ENCODE measurements at places on chromosomes 7 and 10. TPM values are rescaled to one million over a fixed set of nuclear protein-coding genes. Genes with fewer than 3 reads are reported as not detected.
A peak's percentile ranks its signal among the peaks of the same experiment; 100 is the strongest.

- no peaks in the 10 kb centered on the region for H3K4me1 ChIP-seq
- H3K4me3 ChIP-seq = no peak overlapping the region
- H3K27me3 ChIP-seq = no peaks in the 10 kb centered on the region
- H3K36me3 ChIP-seq = no peaks in the 10 kb centered on the region
- H3K27ac ChIP-seq = no peak overlapping the region
Observed at GRCh38 chr7:2325162-2325561, 10.9 kb upstream of the SNX8 start.

DNA sequence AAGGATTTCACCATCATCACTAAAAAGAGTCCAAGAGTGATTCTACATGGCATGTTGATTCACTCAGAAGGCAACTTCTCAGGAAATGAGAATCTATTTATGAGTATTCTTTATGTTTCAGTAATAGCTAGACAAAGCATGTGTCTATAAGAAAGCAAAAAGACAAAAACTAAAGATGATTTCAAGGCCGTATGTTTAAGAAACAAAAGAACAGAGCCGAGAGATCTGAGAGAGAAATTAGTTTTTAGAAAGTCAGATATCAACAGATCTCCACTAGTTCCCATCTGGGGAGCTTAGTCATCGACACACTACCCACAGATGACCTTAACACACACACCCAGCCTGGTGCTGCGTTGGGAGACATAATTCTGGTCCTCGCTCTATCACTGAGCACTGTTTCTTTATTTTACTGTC, 21.0 kb downstream of the PIP4K2A start:
- no peaks in the 10 kb centered on the region for H3K4me1 ChIP-seq
- no peaks in the 10 kb centered on the region for H3K36me3 ChIP-seq
- no peak overlapping the region for H3K27ac ChIP-seq
- no peak for DNase-seq
- no peak overlapping the region for H3K4me3 ChIP-seq

ZPBP gene
- total RNA-seq = not detected

MSMB gene
- not detected for total RNA-seq

- H3K27ac ChIP-seq = no peak overlapping the region
- H3K4me3 ChIP-seq = no peak overlapping the region
- H3K4me1 ChIP-seq = no peaks in the 10 kb centered on the region
- H3K36me3 ChIP-seq = no peaks in the 10 kb centered on the region
- H3K27me3 ChIP-seq = no peaks in the 10 kb centered on the region
Observed at GRCh38 chr10:131216681-131217230, 94.8 kb downstream of the TCERG1L start.

GRCh38 chr7:7496311-7496710, 39.4 kb downstream of the COL28A1 start:
- no peak overlapping the region for H3K27ac ChIP-seq
- no peak overlapping the region for H3K4me3 ChIP-seq
- no peaks in the 10 kb centered on the region for H3K4me1 ChIP-seq

CTBP2 gene
- 66.3 TPM for total RNA-seq

DNA sequence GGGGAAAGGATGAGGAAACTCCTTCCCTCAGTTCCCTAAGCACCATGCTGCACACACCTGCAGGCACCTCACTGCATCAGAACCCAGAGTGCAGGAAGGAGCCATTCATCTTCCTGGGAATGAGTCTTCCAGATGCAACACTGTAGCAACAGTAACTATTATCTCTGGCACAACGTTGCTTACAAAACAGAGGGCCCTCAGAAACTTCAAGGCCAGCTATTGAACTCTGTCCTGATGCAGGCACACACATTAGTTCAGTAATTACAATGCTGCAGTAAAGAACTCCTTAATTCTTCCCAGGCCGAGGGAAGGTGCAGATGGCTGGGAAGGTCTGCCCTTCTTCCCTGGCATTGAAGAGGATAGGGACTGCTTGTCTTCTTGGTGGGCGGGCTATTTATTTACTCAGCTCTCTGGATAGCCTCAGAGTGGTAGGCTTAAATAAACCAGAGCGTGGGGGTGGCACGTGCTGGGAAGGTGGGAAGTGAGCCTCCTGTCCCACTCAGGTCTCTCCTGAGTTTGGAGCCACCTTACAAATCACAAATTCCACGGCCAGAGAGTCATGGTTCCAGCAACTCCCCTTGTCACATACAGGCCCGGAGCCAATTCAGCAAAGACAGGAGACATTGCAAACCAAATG, 125.1 kb upstream of the JCAD start:
- H3K27ac ChIP-seq = no peak overlapping the region
- no peaks in the 10 kb centered on the region for H3K4me1 ChIP-seq
- DNase-seq = no peak
- H3K4me3 ChIP-seq = no peak overlapping the region

GRCh38 chr7:738723-739454, 11.8 kb upstream of the PRKAR1B start:
- no peaks in the 10 kb centered on the region for H3K27me3 ChIP-seq
- DNase-seq = no peak
- no peak overlapping the region for H3K27ac ChIP-seq
- H3K36me3 ChIP-seq = no peaks in the 10 kb centered on the region
- H3K4me1 ChIP-seq = no peaks in the 10 kb centered on the region

- no peaks in the 10 kb centered on the region for H3K36me3 ChIP-seq
- no peak for DNase-seq
- H3K27ac ChIP-seq = peak overlapping the region; percentile 15
- no peak overlapping the region for H3K4me3 ChIP-seq
- peaks cover 1% of the 10 kb centered on the region for H3K4me1 ChIP-seq
Observed at GRCh38 chr10:51910596-51910995, 211.2 kb upstream of the CSTF2T start.

SPDYE6 gene
- not detected for total RNA-seq

GRCh38 chr10:1451941-1452340, 285.4 kb downstream of the ADARB2 start:
- H3K36me3 ChIP-seq = no peaks in the 10 kb centered on the region
- no peaks in the 10 kb centered on the region for H3K4me1 ChIP-seq
- no peak overlapping the region for H3K27ac ChIP-seq

- no peak overlapping the region for H3K4me3 ChIP-seq
- no peak overlapping the region for H3K27ac ChIP-seq
- H3K27me3 ChIP-seq = no peaks in the 10 kb centered on the region
Observed at GRCh38 chr10:32155075-32155516, 98.9 kb upstream of the KIF5B start.

DNA sequence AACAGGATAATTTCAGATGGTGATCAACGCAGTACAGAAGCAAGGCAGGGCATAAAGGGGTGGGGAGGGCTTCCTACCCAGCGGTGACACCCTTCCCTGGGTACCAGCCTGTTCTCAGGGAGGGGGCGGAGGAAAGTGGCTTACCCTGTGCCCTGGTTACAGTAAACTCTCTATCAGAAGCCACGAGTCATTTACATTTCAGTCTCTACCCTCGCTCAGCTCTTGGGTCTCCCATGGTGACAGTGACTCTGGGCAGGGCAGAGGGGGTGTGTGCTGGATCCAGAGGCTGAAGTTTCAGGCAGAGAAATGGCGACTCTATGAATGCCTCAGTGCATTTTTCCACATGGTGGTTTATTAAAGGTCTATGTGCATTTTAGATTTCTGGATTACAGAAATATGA, 107.0 kb downstream of the ADARB2 start:
- DNase-seq = no peak
- H3K4me3 ChIP-seq = no peak overlapping the region
- no peaks in the 10 kb centered on the region for H3K36me3 ChIP-seq
- H3K27ac ChIP-seq = no peak overlapping the region
- H3K4me1 ChIP-seq = no peaks in the 10 kb centered on the region

- no peaks in the 10 kb centered on the region for H3K36me3 ChIP-seq
- H3K4me3 ChIP-seq = no peak overlapping the region
- H3K27ac ChIP-seq = no peak overlapping the region
- no peaks in the 10 kb centered on the region for H3K27me3 ChIP-seq
Observed at GRCh38 chr10:127527891-127528290, 21.2 kb upstream of the NPS start.

GRCh38 chr10:84845628-84846261, 517.4 kb downstream of the CCSER2 start:
- no peaks in the 10 kb centered on the region for H3K27me3 ChIP-seq
- no peaks in the 10 kb centered on the region for H3K36me3 ChIP-seq
- no peak overlapping the region for H3K4me3 ChIP-seq
- no peaks in the 10 kb centered on the region for H3K4me1 ChIP-seq
- H3K27ac ChIP-seq = no peak overlapping the region
- no peak for DNase-seq

- no peak overlapping the region for H3K27ac ChIP-seq
- no peaks in the 10 kb centered on the region for H3K27me3 ChIP-seq
- H3K4me1 ChIP-seq = no peaks in the 10 kb centered on the region
- H3K4me3 ChIP-seq = no peak overlapping the region
- H3K36me3 ChIP-seq = no peaks in the 10 kb centered on the region
- no peak for DNase-seq
Observed at GRCh38 chr7:82726038-82726800, 282.6 kb upstream of the CACNA2D1 start.

DNA sequence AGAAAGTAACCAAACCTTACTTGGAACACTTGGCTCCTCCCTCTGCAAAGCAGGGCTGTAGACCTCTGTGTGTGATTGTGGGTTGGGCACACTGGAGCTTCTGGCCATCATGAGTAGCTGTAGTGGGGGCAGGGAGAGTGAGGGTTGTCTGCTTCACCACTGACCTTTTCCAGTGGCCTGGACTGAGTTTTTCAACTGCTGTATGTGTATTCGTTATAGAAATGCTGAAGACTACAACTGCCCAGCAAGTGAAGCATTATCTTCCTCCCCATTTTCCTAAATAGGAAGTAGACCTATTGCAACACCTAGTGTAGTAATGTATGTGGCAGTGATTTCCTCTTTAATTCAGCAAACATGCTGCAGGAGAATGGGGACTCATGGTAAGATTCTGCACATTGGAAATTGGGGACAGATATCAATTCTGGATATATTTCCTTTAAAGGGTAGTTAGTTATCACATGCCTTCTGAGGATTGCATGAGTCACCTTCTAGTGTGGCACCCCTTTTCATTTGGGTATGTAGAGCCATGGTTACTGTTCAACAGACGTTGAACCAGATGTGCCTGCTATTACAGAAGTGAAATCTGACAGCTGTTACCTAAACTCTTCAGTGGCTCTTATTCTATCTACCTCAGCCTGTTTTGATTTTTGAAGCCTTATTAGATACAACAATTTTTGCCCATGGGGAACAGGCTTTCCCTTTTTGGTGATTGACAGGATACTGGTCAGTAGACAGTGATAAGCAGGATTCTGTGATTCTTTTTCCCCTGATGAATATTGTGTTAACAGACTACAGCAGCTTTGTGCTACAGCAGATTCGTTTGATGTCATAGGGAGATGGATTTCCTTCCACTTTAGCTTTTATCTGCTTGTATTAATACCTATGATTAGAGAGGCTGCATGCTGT, 130.9 kb downstream of the SND1 start:
- no peak overlapping the region for H3K4me3 ChIP-seq
- H3K4me1 ChIP-seq = no peaks in the 10 kb centered on the region
- H3K36me3 ChIP-seq = no peaks in the 10 kb centered on the region

- no peak overlapping the region for H3K27ac ChIP-seq
- H3K4me3 ChIP-seq = no peak overlapping the region
- H3K4me1 ChIP-seq = no peaks in the 10 kb centered on the region
Observed at GRCh38 chr7:112266141-112266540, 59.6 kb downstream of the ZNF277 start.

DNA sequence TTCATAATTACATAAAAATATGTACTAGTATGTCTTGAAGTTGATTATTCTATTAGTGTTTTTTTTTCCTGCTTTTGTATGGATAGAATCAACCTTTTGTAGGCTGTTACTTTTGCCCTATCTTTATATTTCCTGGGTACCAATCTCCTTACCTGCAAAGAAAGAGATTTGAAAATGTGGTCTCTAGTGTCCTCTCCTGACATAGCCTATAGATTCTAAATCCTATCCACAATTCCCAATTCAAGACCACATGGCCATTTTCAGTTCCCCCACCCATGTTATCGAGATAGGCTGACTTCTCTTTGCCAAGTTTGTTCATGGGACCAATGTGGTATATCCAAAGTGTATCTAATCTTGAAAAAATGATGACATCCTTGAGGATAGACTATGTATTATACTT, 269.4 kb upstream of the SEMA3D start:
- no peak overlapping the region for H3K27ac ChIP-seq
- H3K4me1 ChIP-seq = no peaks in the 10 kb centered on the region
- H3K36me3 ChIP-seq = no peaks in the 10 kb centered on the region

DNA sequence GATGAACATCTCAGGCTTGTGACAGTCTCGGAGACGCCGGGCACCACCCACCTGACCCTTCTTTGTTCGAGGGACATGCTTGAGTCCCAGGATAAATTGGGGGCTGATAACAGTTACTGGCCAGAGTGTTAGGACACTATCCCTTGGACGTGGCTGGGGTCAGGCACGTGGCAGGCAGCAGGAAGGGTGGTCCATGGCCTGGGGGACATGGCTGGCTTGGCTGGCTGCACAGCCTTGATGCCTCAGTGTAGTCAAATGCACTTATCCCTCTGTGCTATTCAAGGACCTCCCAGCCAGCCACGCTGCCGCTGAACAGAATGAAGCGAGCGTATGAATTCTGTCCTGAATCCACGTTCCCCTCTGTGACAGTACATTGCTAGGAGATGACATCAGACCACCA, 662.0 kb upstream of the FOXK1 start:
- H3K27ac ChIP-seq = no peak overlapping the region
- H3K4me1 ChIP-seq = no peaks in the 10 kb centered on the region
- H3K36me3 ChIP-seq = no peaks in the 10 kb centered on the region
- DNase-seq = no peak

DNA sequence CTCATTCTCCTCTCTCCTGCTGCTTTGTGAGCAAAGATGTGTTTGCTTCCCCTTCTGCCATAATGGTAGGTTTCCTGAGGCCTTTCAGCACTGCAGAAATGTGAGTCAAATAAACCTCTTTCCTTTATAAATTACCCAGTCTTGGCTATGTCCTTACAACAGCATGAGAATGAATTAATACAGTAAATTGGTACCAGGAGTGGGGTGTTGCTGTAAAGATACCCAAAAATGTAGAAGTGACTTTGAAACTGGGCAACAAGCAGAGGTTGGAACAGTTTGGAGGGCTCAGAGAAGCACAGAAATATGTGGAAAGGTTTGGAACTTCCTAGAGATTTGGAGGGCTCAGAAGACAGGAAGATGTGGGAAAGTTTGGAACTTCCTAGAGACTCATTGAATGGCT, 388.7 kb upstream of the GHITM start:
- H3K36me3 ChIP-seq = no peaks in the 10 kb centered on the region
- H3K4me1 ChIP-seq = no peaks in the 10 kb centered on the region
- H3K27ac ChIP-seq = no peak overlapping the region
- H3K4me3 ChIP-seq = no peak overlapping the region

Data from uterus (tissue), 4 donors.